Vagina (tissue), 2 donors: ENCODE measurements at places on chromosomes 3 and 15.

- DNase-seq = no peak
These were observed 31.0 kb downstream of the IL16 start for GRCh38 chr15:81227716-81228115.

- DNase-seq = no peak
These were observed 153.5 kb downstream of the MECOM start for GRCh38 chr3:169509780-169510692.

- no peak for DNase-seq
These were observed 435.4 kb upstream of the RGMA start for GRCh38 chr15:93524432-93524831.

DNA sequence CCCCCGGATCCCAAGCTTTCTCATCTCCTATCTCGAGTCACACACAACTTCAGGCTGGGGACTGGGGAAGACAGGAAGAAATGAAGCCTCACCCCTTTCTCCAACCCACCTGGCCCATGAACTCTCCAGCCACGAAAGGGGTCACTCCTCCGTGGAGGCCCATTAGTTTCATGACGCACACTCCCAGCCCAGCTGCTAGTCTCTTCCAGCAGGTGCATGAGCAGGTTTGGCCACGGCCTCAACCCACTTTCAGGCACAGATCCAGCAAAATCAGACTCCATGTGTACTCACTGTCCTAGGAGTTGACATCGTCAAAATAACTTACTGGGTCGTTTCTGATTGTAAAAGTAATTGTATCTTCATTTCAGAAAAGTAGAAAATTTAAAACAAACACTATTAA, 76.6 kb downstream of the C3orf70 start:
- DNase-seq = no peak

- no peak for DNase-seq
These were observed 730 bp downstream of the HIGD1A start for GRCh38 chr3:42803414-42804105.

GRCh38 chr15:74398183-74398582, 30.7 kb upstream of the CYP11A1 start:
- no peak for DNase-seq

DNA sequence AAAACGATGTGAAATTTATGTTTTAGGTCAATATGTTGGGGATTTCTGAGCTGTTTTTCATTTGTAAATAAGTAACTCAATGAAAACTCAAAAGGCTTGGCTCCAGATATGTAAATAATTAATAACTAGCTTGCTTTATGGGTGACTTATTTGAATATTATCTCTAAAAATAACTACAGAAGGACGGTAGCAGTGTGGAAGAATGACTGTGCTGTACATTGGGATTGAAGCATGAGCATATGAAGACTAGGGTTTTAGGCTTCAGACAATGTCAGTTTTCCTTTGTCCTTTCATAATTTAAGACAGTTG, 343.9 kb downstream of the GRM7 start:
- DNase-seq = no peak
